Endodermal cell (in vitro differentiated cells): ENCODE measurements at places on chromosomes 13 and 19. TPM values are rescaled to one million over a fixed set of nuclear protein-coding genes. Genes with fewer than 3 reads are reported as not detected.

DNA sequence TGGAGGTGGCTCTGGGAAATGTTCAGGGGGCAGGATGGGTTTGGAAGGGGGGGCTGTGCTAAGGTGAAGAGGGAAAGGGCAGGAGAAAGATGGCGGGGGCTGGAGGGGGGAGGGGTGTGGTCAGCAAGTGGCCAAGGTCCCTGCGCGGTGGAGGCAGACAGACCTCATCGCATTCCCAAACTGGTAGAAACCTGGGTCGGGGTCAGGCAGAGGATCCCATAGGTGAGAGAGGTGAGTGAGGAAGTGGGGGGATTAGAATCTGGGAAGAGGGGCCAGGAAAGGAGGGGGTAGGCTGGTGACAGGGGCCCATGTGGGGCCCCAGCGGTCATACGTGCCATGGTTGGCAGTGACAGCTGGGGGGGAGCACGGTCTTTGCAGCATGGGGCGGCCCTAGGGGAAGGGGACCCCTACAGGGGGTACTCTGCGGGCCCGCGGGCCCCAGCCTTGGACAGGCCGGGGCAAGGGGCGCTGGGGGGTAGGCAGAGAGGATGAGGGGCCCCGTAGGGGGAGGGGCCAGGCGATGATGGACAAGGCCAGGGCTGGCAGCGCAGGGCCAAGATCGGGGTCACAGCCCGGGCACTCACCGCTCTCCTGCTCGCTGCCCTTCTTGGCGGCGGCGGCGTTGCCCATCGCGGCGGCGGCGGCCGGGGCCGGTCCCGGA is 514 bp downstream of the PRKACA start:
- peaks cover 4% of the 10 kb centered on the region for H3K36me3 ChIP-seq
- H3K27me3 ChIP-seq = no peaks in the 10 kb centered on the region

The LILRA5 gene
- not detected in 2 replicates for total RNA-seq

DNA sequence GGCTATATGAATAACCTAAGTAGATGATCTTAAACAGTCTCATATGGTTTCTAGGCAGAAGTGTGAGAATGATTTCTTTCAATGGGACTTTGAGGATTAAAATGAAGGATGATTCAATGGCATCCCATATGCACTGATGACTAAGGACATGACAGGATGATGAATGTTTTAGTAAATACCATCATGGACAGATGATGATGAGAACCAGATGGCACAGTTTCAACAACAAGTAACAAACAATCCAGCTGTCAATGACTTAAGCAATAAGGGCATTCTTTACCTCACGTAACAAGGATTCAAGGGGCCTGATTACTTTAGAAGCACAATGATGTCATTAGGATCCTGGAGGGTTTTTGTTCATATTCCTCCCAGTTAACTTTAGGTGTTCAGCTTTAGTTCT is 2678.4 kb downstream of the PCDH9 start:
- DNase-seq = no peak
- H3K27ac ChIP-seq = no peak overlapping the region
- no peak overlapping the region for H3K4me3 ChIP-seq
- no peaks in the 10 kb centered on the region for H3K27me3 ChIP-seq
- H3K4me1 ChIP-seq = no peaks in the 10 kb centered on the region
- H3K36me3 ChIP-seq = no peaks in the 10 kb centered on the region

DNA sequence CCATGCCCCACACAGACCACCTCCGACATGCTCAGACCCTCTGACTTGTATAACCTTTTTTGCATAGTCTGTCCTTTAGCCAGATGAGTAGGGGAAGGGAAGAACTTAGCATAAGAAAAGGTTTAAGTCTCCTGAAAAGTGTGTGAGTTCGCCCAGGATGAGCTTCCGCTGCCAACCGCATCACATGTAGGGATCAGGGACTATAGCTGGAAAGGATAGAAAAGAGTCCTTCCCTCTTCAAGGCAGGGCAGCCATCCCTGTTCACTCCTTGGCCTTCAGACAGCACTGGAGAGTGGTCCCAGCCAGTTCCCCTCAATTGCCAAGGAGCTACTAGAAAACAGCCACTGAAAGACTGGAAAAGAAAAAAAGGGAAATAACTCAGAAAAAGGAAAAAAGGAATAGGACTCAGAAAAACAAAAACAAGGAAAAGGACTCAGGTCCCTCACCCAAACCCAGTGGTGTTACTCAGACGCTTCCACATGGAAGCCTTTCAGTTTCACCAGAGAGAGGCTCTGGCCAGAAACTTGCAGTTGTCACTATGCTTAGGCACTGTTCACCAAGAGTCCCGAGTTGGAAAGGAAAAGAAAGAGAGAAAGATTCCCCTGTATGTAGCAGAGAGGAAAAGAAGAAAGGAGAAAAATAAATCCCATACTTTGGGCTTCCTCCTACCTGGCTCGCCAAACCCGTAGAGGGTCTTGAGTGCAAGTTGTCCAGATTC is 5.6 kb upstream of the TM9SF2 start:
- H3K4me3 ChIP-seq = no peak overlapping the region
- no peak for DNase-seq

DNA sequence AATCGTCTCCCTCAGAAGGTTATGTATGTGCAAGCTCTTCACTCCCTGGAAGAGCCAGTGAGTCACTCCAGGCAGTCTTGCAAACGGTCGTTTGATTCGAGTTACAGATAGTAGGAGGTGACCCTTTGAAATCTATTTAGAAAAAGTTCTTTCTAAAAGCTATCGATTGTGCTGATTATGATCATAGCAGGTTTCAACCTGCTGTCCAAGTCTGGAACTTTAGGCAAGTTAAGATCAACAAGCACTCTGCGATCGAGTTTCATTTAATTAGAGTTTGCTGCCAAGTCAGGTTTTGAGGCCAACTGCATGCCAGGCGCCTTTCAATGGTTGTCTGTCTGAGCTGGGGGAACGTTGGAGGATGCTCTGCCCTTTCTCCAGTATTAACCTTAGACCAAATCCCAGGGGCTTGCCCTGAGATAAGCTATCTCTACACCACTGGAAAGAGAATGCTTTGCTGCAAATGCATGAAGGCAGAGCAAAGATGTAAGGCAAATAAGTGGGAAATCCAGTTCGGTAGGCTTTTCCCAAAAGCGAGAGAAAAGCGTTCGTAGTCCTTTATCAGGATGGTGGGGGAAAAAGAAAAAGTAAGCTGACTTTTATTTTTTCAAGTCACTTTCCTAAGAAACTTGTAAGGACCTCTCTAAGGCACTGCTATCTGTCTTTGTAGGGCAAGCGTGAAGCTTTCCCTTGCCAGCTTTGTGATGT is 287.5 kb downstream of the ATP8A2 start:
- H3K36me3 ChIP-seq = no peaks in the 10 kb centered on the region
- DNase-seq = no peak
- no peak overlapping the region for H3K4me3 ChIP-seq
- H3K4me1 ChIP-seq = no peaks in the 10 kb centered on the region
- H3K27ac ChIP-seq = no peak overlapping the region
- no peaks in the 10 kb centered on the region for H3K27me3 ChIP-seq

The PEPD gene
- total RNA-seq = 38.4 to 58.0 TPM (median 52.2 TPM) in 3 replicates

- H3K36me3 ChIP-seq = peaks cover 5% of the 10 kb centered on the region
- H3K27me3 ChIP-seq = no peaks in the 10 kb centered on the region
- peaks cover 16% of the 10 kb centered on the region for H3K4me1 ChIP-seq
- no peak overlapping the region for H3K27ac ChIP-seq
- no peak for DNase-seq
Observed at GRCh38 chr13:36339600-36340155, 6.5 kb downstream of the SPART start.

The PPP1R15A gene
- 45.0 TPM in 2 replicates for total RNA-seq

The C13orf42 gene
- 11.7 to 19.0 TPM (median 17.6 TPM) in 3 replicates for total RNA-seq

DNA sequence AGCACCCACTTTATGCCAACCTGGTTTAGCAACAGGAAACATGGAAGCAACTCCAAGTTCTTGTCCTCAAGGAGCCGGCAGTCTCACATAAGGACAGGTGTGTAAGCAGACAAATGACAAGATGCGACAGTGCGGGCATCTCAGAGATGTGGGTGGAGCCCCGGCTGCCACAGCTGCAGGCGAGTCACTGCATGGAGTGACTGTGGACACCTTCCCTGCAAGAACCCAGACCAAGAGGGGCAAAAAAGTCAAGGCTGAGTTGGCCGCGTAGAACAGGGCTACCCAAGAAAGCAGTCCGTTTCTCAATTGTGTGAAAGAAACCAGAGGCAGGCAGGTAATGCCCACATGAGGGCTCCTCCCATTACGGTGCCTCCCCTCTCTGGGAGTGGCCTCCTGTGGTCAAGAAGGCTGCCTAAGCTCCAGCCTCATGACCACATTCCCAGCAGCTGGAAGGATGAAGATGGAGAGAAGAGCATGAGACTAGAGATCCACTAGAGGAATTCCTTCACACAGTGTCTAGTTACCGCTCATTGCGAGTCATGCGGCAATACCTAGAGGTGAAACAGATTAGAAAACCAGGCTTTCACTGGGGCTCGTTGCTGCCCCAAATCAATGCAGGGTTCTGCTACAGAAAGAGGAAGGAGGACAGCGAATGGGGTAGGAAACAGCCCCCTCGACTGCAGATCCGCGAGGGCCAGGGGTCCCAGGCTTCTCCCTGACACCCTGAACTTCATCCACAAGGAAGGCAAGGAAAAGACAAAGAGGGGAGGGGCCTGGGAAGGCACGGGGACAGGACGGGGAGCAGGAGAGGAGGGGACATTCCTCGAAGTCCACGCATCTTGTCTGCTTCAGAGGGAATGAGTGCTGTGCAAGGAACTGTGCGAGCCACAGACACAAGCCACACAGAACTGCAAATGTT is 80.2 kb downstream of the SPACA7 start:
- H3K4me3 ChIP-seq = no peak overlapping the region
- H3K4me1 ChIP-seq = no peaks in the 10 kb centered on the region
- no peak overlapping the region for H3K27ac ChIP-seq
- DNase-seq = peak; percentile 22
- no peaks in the 10 kb centered on the region for H3K27me3 ChIP-seq
- no peaks in the 10 kb centered on the region for H3K36me3 ChIP-seq

The ZNF888 gene
- 12.3 to 20.0 TPM (median 19.6 TPM) in 3 replicates for total RNA-seq

DNA sequence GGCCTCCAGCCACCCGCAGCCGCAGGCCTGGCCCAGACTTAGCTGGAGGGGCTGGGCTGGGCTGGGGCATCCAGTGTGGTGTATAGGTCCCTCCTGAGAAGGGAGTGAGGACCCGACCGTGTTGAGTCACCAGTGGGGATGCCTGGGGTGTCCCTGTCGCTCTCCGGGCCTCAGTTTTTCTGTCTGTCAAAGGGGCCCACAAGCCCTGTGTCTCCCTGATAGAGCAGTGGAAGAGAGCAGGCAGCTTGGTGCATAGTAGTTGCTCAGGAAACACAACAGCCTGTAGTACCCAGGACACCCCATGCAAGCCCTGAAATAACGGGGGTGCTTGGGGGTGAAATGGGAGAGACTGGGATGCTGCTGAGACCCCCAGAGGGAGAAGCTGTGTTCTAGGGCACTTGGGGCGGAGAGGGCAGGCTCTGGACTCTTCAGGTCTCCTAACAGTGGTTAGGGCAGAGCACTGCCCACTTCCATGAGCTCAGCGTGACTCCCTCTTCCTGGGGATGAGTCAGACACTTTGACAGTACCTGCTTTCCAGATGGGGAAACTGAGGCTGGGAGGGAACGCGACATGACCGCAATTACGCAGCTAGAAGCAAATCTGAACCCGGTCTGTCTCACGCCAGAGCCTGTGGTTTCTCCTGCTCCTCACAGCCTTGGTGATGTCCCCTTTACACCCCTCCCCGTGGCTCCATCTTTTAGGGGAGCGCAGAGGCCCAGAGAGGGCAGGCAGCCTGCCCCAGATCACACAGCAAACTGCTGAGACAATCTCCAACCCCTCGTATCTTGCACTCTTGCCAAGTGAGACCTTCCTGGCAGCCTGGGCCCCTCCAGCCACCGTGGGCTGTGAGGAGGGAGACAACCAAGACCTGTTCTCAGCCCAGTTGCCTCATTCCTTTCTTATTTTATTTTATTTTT is 692 bp downstream of the SULT2B1 start:
- no peaks in the 10 kb centered on the region for H3K27me3 ChIP-seq
- no peak overlapping the region for H3K27ac ChIP-seq
- DNase-seq = no peak

The ITGBL1 gene
- not detected in 3 replicates for total RNA-seq

- H3K36me3 ChIP-seq = no peaks in the 10 kb centered on the region
- no peak overlapping the region for H3K27ac ChIP-seq
- H3K27me3 ChIP-seq = no peaks in the 10 kb centered on the region
- no peak overlapping the region for H3K4me3 ChIP-seq
Observed at GRCh38 chr13:19158006-19158405, 23.6 kb downstream of the TUBA3C start.

The ZNF230 gene
- 3.8 and 3.9 TPM in 2 replicates for total RNA-seq

The ZNF554 gene
- total RNA-seq = 8.2 and 8.4 TPM in 2 replicates

DNA sequence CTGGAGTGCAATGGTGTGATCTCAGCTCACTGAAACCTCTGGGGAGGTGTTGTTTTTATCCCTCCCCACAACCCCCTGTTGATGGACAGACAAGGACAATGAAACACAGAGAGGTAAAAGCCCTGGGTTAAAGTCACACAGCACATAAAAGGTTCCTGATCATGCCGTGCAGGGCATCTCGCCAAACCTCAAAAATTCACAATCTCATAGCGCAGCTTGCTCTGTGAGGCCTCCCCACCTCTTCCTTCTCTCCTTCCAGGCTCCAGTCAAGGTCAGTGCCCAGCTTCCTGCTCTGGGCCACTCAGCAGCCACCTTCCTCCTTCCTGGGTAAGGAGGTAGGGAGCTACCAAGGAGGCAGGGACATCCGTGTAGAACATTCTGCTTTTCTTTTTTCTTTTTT is 2.3 kb downstream of the FUT2 start:
- no peak overlapping the region for H3K4me3 ChIP-seq
- H3K27me3 ChIP-seq = no peaks in the 10 kb centered on the region
- no peaks in the 10 kb centered on the region for H3K36me3 ChIP-seq
- H3K27ac ChIP-seq = no peak overlapping the region
- no peak for DNase-seq

GRCh38 chr13:112183532-112184090 is 116.7 kb downstream of the SOX1 start:
- H3K36me3 ChIP-seq = no peaks in the 10 kb centered on the region
- no peak overlapping the region for H3K4me3 ChIP-seq
- no peaks in the 10 kb centered on the region for H3K4me1 ChIP-seq
- H3K27ac ChIP-seq = no peak overlapping the region
- no peaks in the 10 kb centered on the region for H3K27me3 ChIP-seq

- H3K36me3 ChIP-seq = peaks cover 17% of the 10 kb centered on the region
- DNase-seq = peak; percentile 73
- H3K4me3 ChIP-seq = no peak overlapping the region
- H3K27me3 ChIP-seq = no peaks in the 10 kb centered on the region
Observed at GRCh38 chr13:41352935-41353840, 42.1 kb downstream of the NAA16 start.

The SUGP2 gene
- total RNA-seq = 116 and 121 TPM in 2 replicates

The CGB3 gene
- total RNA-seq = not detected in 3 replicates

- no peak overlapping the region for H3K27ac ChIP-seq
- H3K4me3 ChIP-seq = peak overlapping the region; percentile 77
- peak; percentile 72 for DNase-seq
- no peaks in the 10 kb centered on the region for H3K36me3 ChIP-seq
Observed at GRCh38 chr13:20128459-20128931, 32.4 kb downstream of the GJA3 start.

DNA sequence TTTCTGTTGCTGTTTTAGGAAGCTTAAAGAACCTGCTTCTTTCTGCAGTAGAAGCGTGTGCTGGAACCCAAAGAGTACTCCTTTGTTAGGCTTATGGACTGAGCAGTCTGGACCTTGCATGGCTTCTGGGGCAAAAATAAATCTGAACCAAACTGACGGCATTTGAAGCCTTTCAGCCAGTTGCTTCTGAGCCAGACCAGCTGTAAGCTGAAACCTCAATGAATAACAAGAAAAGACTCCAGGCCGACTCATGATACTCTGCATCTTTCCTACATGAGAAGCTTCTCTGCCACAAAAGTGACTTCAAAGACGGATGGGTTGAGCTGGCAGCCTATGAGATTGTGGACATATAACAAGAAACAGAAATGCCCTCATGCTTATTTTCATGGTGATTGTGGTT is 103.1 kb downstream of the TNFRSF19 start:
- no peak overlapping the region for H3K4me3 ChIP-seq
- DNase-seq = no peak
- H3K27ac ChIP-seq = no peak overlapping the region
- peaks cover 4% of the 10 kb centered on the region for H3K36me3 ChIP-seq
- H3K4me1 ChIP-seq = no peaks in the 10 kb centered on the region
